G401 (cell line): ENCODE measurements at places on chromosomes 1 and 21.
A peak's percentile ranks its signal among the peaks of the same experiment; 100 is the strongest.

- no peak for DNase-seq
Observed at GRCh38 chr21:43716376-43717165, 2.4 kb upstream of the PDXK start.

- peak; percentile 6 for DNase-seq
Observed at GRCh38 chr1:169694304-169695075, 16.9 kb downstream of the SELL start.

- DNase-seq: no peak
Observed at GRCh38 chr1:40362199-40362598, 11.3 kb upstream of the SMAP2 start.

DNA sequence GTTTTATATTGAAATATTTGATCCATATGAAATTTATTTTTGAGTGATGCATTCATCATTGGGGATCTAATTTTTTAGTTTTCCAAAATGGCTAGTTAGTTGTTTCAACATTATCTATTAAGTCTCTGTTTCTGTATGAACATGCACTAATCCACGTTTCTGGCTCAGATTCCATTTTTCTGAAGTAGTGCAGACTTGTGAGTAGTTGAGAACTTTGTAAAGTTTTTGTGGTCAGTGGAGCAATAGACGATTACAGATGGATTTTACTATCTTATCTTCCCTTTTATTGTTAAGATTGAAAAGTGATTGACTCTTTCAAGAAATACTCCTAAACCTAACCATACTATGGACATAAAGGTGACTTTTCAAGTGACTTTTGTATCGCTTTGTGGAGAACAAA lies 16.7 kb downstream of the SOAT1 start:
- DNase-seq: no peak

DNA sequence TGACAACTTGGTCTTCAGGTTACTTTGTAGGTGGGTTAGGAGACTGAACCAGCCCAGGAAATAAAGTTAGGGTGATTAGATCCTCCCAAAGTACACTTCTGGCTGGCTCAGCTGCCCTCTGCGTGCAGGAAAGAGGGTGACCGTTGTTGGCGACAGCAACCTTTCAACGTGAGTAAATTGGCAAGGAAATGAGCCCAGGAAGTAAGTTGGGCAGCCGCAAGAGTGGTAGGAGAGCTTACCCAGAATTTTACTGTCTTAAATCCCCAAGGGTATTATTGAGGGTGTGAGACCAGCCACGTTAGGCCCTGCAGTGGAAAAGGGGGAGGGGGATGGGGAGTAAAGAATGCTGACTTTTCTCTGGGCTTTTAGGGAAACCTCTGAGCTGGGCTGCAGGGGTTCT lies 1.6 kb downstream of the TENT5C start:
- no peak for DNase-seq
